GOT3 (cell line): ENCODE measurements at places on chromosomes 7 and 10.

- DNase-seq = no peak
Observed at GRCh38 chr10:22742678-22743077, 28.3 kb upstream of the PIP4K2A start.

DNA sequence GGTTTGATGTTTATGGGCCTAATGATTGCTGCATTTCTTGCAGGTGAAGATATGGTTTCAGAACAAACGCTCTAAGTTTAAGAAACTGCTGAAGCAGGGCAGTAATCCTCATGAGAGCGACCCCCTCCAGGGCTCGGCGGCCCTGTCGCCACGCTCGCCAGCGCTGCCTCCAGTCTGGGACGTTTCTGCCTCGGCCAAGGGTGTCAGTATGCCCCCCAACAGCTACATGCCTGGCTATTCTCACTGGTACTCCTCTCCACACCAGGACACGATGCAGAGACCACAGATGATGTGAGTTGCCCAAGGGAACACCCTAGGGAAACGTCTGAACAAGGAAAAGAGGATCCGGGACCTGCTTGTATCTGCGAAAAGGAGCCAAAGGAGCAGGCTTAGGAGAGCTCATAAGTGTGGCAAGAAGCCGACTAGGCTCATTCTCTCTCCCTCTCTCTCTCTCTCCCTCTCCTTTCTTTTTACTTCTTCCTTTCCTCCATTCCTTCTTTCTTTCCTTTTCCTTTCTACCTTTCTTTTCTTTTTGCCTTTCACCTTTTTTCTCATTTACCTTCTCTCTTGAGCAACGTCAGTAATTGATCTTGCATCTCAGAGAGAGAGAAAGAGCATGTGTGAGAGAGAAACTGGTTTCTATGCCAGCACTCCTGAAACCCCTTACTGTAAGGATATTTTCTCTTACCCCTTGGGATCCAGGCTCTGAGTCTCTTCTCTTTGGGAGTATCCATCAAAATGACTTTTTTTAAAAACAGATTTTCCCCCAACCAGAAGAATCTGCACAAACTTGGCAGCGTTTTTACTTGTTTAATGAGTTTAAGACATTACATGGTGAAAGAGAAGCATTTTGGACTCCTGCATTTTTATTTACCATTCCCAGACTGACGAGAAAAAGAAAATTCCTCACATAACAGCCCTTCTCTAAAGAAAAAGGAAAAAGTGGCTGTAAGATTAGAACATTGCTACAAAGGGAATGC lies 4.7 kb downstream of the DLX6 start:
- DNase-seq = no peak

- DNase-seq = no peak
Observed at GRCh38 chr7:51308696-51309095, 7.9 kb downstream of the COBL start.

GRCh38 chr7:73971704-73972341 lies 56.1 kb upstream of the ELN start:
- DNase-seq = no peak

- no peak for DNase-seq
Observed at GRCh38 chr10:114392112-114392835, 12.0 kb downstream of the AFAP1L2 start.

DNA sequence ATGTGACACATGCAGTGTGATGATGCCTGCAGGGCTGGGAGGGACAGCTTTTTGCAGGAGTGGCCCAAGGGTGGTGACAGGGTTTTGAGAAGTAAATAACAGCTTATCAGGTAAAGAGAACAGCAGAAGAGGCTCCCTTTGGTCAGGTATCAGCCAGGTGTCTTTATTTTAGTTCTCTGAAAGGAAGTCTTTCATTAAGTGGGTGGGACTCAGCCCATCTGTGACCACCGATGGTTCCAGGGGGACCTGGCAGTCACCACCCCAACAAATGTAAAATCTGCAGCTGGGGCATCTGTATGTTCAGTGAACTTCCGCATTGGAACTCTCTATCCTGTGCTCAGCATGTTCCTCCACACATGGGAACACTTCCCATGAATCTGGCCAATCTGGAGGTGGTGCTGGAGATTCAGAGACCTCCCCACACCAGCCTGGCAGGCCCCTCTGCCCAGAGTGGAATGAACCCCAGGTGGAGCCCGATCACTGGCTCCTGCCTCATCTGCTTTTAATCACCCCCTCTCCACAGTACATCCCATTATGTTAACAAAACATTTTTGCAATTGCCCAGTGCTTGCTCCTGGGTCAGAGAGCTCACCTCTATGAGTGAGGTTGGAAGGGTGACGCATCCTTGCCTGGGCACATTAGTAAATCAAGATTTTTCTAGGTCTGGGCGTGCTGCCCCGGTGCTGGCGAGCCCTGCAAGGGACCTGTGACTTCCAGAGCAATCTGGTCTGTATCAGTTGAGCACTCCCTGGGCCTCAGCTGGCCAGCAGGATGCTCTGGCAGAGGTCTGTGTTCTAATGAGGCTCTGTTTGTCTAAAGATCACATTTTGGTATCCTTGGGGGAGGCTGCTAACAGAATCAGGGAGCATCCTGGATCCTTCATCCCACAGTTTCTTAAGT lies 140.4 kb upstream of the GDF10 start:
- no peak for DNase-seq

- DNase-seq = no peak
Observed at GRCh38 chr10:121833387-121833786, 94.4 kb downstream of the ATE1 start.

GRCh38 chr10:73628405-73628804 lies 12.9 kb downstream of the MYOZ1 start:
- no peak for DNase-seq

DNA sequence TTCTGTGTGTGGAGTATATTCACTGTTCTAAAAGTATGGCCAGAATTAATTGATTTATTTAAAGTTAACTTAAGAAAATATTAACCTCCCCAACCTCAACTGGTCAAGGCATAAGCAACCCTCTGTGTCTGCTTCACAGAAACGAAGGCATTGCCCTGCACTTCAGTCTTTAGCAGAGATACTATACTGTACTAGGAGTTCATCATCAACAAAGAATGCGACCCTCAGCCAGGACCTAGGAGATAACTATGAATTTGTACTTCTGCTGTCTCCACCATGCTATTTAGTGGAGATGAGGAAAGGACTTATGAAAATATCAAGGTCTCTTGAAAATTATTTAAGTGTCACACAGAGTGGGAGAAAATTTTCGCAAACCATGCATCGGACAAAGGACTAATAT lies 35.7 kb upstream of the SEMA3D start:
- no peak for DNase-seq

- no peak for DNase-seq
Observed at GRCh38 chr7:110519851-110520250, 571.1 kb upstream of the LRRN3 start.

DNA sequence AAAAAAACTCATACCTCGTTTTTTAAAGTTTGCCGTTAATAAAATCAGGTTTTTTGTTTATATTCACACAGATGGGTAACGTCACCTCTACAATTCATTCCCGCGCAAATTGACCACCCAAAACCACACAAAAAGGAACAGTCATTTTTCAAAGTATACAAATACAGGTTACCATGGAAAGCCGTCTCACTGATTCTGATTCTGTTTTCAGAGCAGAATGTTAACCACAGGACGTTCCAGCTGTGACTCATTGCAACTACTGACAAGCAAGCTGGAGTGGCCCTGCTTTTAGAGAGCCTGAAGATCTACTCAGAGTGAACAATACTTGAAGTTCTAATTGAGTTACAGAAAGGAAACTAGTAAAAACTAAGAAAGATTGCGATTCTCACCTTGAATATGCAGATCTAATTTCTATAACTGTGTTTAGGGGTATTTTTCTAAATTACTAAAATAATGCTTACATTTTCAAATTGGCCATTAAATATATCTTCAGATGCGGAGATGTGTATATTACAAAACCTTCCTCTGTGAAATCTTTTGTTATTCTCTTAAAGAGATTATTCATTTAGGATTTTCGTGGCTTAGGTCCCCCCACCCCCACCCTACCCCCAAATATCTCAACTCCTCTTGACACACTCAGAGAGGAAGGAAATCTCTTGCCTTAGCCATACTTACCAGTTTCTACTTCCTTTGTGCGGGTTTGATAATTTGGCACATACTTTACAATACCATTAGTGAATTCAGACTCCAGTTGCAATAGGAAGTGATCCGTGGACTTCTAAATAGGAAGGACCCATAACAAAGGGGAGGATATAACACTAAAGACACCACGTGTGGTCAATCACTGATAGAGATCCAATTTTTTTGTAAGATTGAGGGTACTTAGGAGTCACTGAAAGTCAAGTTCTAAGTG lies 106.0 kb downstream of the CUBN start:
- peak; percentile 40 for DNase-seq

GRCh38 chr10:111590703-111591102 lies 513.9 kb downstream of the ADRA2A start:
- DNase-seq = no peak

DNA sequence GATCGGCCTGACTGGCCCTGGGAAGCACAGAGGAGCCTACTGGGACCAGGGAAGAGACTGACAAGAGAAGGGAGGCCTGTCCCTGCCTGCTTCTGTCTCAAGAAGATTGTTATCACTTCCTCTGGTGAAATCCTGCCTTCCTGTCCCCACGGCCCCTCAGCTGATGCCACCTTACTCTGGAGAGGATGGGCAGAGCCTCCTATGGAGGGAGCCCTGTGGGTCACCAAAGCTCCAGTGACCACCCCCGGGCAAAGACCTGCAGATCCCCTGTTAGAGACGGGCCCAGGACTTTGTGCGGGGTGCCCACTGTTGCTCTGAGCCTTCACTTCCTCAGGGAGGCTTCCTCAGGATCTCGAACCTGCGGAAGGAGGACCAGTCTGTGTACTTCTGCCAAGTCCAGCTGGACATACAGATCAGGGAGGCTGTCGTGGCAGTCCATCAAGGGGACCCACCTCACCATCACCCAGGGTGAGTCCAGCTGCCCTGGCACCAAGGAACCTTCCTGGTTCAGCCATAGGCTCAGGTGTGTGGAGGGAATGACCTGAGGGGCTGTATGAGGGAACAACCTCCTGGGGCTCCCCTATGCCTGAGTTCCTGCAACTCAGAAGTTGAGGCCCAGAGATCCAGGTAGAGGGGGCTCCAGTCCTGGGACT lies 1.4 kb upstream of the PILRB start:
- DNase-seq = no peak

GRCh38 chr10:118840071-118840775 lies 85.5 kb upstream of the CACUL1 start:
- DNase-seq = no peak

DNA sequence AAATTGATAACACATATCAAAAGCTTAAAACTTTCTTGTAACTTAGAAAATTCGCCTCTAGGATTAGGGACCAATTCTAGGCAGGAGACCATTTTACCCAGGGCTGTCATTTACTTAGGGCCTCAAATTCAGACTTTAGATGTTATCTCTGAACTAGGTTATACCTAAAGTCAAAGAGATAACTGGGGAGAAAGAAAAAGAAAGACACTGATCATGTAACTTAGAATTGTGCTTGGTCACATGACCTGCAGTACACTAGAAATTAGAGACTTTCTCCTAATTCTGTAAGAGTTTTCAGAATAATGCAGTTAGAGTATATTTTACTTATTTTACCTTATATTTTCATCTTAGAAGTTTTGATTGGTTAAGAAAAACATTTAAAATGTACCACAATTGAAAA lies 16.7 kb downstream of the ASB4 start:
- no peak for DNase-seq

- no peak for DNase-seq
Observed at GRCh38 chr10:103592186-103593021, 98.9 kb downstream of the NEURL1 start.

- DNase-seq = no peak
Observed at GRCh38 chr7:92504563-92504962, 23.8 kb downstream of the PEX1 start.

- no peak for DNase-seq
Observed at GRCh38 chr10:79184145-79184625, 115.4 kb downstream of the ZMIZ1 start.

DNA sequence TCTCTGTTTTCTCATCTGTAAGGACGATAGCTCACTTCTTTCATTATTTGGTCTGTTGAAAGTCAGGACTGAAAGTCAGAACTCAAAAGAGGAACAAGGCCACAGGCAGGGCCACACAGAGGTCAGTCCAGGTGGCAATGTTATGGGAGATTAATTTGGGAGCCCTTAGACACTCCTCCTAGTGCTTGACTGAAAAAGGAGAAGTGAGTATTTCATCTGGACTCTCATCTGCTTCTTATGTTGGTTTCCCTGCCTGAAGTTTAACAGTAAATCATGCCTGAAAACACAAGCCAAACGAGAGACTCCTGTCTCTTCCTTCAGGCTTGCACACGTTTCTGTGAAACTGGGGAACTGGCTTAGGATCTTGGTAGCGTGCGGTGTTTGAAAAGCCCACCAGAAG lies 248.5 kb downstream of the BUB3 start:
- DNase-seq = no peak

DNA sequence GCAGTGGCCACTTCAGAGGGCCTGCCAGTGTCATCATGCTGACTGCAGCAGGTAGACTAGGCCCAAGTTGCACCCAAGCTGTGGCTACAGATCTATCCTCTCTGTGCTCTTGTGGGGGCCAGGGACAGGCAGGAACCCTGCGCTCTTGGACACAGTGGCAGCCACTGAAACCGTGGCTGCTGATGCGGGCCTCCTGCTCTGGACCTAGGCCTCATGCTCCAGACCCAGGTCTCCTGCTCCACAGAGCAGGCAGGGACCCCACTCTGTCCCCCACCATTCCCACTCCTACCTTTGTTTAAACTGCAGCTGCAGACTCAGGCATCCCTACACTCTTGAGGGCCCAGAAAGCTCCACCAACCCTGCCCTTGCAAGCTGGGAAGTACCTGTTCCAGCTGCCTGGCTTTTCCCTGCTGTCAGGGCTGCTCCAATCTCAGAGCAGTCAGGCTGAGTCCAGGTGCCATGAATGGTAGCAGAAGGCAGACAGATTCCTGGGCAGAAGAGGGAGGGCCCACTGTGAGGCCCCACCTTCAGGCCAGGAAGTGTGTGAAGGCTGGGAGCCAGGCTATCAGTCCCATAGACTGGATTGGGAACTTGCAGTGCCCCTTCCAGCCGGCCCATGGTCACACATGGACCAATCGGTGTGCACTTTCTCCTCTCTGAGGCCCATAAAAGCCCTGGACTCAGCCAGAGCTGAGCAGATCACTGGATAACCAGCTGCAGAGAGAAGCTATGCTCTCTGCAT lies 634.0 kb upstream of the SEMA3D start:
- DNase-seq = no peak

DNA sequence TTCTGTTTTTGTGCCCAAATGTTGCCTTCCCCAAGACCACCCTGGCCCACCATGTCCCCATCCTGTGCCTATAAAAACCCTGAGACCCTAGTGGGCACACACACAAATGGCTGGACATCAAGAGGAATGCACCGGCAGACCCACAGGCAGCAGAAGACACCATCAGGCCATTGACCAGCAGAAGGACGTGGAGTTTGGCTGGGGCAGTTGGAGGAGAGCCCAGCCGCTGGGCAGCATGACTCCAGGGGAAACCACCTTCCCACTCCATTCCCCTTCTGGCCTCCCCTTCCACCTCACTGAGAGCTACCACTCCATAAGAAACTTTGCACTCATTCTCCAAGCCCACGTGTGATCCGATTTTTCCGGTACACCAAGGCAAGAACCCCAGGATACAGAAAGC lies 309.2 kb downstream of the CAMK1D start:
- no peak for DNase-seq
